Left colon (tissue), 2 donors: ENCODE measurements at places on chromosomes 6 and 20. TPM values are rescaled to one million over a fixed set of nuclear protein-coding genes. Genes with fewer than 3 reads are reported as not detected.

GRCh38 chr6:136184738-136185137, 65.4 kb downstream of the MTFR2 start:
- DNase-seq, result no peak

GRCh38 chr6:124541573-124541972, 420.7 kb upstream of the RNF217 start:
- no peak for DNase-seq

HTR1E gene
- total RNA-seq, result not detected

- DNase-seq, result no peak
Observed at GRCh38 chr6:132365281-132365907, 35.9 kb downstream of the MOXD1 start.

GRCh38 chr20:35319871-35320197, 27.6 kb upstream of the FAM83C start:
- DNase-seq, result no peak

TRERF1 gene
- 2.3 TPM for total RNA-seq

GRCh38 chr20:44209686-44210405, 725 bp downstream of the OSER1 start:
- DNase-seq, result no peak
